Activated naive CD4-positive, alpha-beta T cell treated with anti-CD3 and anti-CD28 coated beads for 36 hours (primary cell): ENCODE measurements at places on chromosomes 12 and 14. TPM values are rescaled to one million over a fixed set of nuclear protein-coding genes. Genes with fewer than 3 reads are reported as not detected.

Gene SERPINA10
- total RNA-seq = not detected

Gene FAM181A
- total RNA-seq = not detected

Gene GSC
- total RNA-seq = not detected

Gene AQP2
- total RNA-seq = not detected

- no peak overlapping the region for H3K4me3 ChIP-seq
- H3K4me1 ChIP-seq = no peaks in the 10 kb centered on the region
- no peak for DNase-seq
- H3K27me3 ChIP-seq = no peaks in the 10 kb centered on the region
- no peak overlapping the region for H3K27ac ChIP-seq
Measured at GRCh38 chr12:63924781-63925180, 80.3 kb downstream of the SRGAP1 start.

- no peak for DNase-seq
- no peak overlapping the region for H3K27ac ChIP-seq
- peaks cover 18% of the 10 kb centered on the region for H3K4me1 ChIP-seq
- no peaks in the 10 kb centered on the region for H3K27me3 ChIP-seq
Measured at GRCh38 chr14:102868956-102869547, 53.4 kb upstream of the AMN start.

GRCh38 chr14:106347291-106347778, 821.0 kb downstream of the TMEM121 start:
- H3K4me3 ChIP-seq = no peak overlapping the region
- H3K4me1 ChIP-seq = no peaks in the 10 kb centered on the region
- H3K36me3 ChIP-seq = no peaks in the 10 kb centered on the region
- H3K27ac ChIP-seq = no peak overlapping the region
- DNase-seq = no peak

DNA sequence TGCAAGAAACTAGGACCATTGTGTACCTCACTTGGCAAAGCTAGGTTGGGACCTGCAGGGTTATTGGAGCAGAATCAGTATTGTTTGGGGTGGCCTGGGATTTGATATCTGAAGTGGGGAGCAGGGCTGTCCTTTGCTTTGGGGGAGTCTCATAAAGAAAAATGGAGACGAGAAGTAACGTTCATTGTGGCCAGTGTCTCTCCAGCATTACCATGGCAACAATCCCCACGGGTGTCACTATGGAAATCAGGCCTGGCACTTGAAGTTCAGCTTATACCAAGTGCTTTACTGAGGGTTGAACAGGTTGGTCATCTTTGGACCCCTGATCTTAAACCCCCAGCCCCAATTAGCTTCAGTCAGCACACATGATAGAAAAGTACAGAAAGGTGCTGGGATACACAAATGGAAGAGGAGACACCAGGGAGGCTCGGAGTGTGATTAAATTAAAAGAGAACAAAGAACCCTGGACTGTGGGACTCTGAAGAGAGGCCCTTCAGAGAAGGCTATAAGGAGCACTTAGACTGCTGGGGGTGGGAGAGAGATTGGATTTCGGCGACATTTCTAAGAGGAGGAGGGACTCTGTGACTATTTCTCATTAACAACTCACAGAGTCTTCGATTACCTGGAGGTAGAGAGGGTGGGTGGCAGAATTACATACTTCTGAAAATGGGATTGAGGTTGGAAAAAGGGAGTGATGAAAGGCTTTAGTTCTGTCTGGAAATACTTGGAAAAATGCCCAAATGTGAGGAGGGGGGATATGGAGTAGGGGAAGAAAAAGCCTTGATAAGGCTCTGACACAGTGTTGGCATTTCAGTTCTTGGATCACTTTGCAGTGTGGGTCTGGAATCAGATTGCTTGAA, 3.7 kb downstream of the KIF5A start:
- no peak for DNase-seq
- peaks cover 13% of the 10 kb centered on the region for H3K4me1 ChIP-seq
- no peaks in the 10 kb centered on the region for H3K27me3 ChIP-seq
- H3K4me3 ChIP-seq = no peak overlapping the region
- H3K36me3 ChIP-seq = no peaks in the 10 kb centered on the region
- no peak overlapping the region for H3K27ac ChIP-seq

DNA sequence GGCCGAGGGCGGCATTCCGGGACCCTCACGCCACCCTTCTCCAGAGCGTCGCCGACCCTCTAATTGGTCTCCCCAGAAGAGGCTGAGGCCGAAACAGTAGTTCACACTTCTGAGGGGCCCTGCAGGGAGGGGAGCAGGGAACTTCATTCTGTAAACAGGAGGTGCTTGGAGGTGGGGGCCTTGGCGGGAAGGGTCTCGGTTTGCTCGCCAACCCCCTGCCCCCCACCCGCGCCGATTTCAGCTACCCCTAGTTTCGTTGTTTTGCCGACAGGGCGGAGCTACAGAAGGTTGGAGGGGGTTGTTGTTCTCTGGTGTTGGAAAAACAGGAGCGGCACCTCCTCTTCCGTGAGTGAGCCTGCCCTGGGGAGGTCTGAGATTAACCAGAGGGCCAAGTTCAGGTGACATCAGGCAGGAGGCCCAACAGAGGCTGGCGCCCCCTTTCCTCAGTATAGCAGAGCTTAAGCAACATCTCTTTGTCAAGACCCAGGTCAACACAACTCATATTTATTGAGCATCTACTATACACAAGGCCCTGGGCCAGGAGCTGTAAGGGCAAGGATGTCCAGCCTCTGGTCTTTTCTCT, 682 bp downstream of the ERBB3 start:
- no peak overlapping the region for H3K27ac ChIP-seq
- no peak for DNase-seq
- peaks cover 17% of the 10 kb centered on the region for H3K27me3 ChIP-seq
- H3K4me3 ChIP-seq = peak overlapping the region; percentile 76
- peaks cover 12% of the 10 kb centered on the region for H3K4me1 ChIP-seq
- H3K36me3 ChIP-seq = no peaks in the 10 kb centered on the region

- H3K4me3 ChIP-seq = no peak overlapping the region
- peaks cover 12% of the 10 kb centered on the region for H3K4me1 ChIP-seq
- H3K36me3 ChIP-seq = peaks cover 22% of the 10 kb centered on the region
- no peaks in the 10 kb centered on the region for H3K27me3 ChIP-seq
Measured at GRCh38 chr12:112447106-112447505, 28.4 kb downstream of the PTPN11 start.

DNA sequence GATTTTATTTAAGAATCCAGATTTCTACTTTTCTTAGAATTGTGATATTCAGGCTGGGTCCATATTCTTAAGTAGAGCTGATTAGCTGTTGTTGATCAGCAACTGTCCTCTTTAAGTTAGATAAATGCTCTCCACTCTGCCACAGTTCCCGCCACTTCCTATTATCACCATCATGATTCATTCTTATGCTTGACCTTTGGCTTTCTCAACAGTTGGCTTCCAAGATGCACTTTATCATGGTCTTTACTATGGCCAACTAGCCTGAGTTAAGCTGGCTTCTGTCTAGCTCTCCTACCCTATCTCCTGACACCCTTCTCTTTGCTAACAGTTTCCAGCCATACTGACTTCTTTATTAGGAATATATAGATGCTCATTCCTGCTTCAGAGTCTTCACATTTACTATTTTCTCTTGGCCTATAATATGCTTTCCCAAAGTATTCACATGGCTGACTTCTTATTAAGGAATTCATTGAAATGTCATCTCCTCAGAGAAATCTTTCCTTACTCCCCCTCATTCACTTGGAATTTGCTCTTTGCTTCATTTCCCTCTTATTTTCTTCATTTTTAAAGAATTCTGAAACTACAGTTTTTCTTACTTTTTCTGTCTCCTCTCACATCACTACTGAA, 149.0 kb upstream of the IGF1 start:
- H3K27ac ChIP-seq = no peak overlapping the region
- H3K4me1 ChIP-seq = no peaks in the 10 kb centered on the region
- DNase-seq = no peak
- no peaks in the 10 kb centered on the region for H3K27me3 ChIP-seq
- no peaks in the 10 kb centered on the region for H3K36me3 ChIP-seq

- no peaks in the 10 kb centered on the region for H3K27me3 ChIP-seq
- H3K4me3 ChIP-seq = no peak overlapping the region
- no peaks in the 10 kb centered on the region for H3K4me1 ChIP-seq
- H3K27ac ChIP-seq = no peak overlapping the region
- H3K36me3 ChIP-seq = no peaks in the 10 kb centered on the region
Measured at GRCh38 chr12:77894556-77894955, 63.9 kb downstream of the NAV3 start.
